ENCODE measurements at places on chromosomes 12 and 14. TPM values are rescaled to one million over a fixed set of nuclear protein-coding genes. Genes with fewer than 3 reads are reported as not detected.

GRCh38 chr12:45462506-45462905 lies 246.6 kb downstream of the ANO6 start:
- no peaks in the 10 kb centered on the region for H3K36me3 ChIP-seq
- peaks cover 6% of the 10 kb centered on the region for H3K4me1 ChIP-seq
- no peak for DNase-seq
- no peak overlapping the region for H3K4me3 ChIP-seq
- no peak overlapping the region for H3K27ac ChIP-seq

DNA sequence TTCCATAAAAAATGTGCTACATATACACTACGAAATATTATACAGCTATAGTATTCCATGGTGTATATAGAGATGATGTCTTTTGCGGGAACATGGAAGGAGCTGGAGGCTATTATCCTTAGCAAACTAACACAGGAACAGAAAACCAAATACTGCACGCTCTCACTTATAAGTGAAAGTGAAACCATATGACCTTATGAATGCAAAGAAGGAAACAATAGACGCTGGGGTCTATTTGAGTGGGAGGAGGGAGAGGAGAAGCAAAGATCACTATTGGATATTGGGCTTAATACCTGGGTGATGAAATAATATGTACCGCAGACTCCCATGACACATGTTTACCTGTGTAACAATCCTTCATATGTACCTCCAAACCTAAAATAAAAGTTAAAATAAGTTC lies 142.8 kb downstream of the LRFN5 start:
- DNase-seq, result no peak
- H3K4me3 ChIP-seq, result peak overlapping the region; percentile 52
- no peaks in the 10 kb centered on the region for H3K36me3 ChIP-seq

- H3K27ac ChIP-seq, result peak overlapping the region; percentile 75
- H3K4me3 ChIP-seq, result no peak overlapping the region
- H3K4me1 ChIP-seq, result peaks cover 39% of the 10 kb centered on the region
- H3K27me3 ChIP-seq, result no peaks in the 10 kb centered on the region
- DNase-seq, result no peak
Observed at GRCh38 chr12:14612250-14612649, 44.6 kb upstream of the PLBD1 start.

GRCh38 chr14:102505000-102505619 lies 4.5 kb downstream of the ANKRD9 start:
- no peak overlapping the region for H3K4me3 ChIP-seq
- peaks cover 83% of the 10 kb centered on the region for H3K4me1 ChIP-seq
- H3K36me3 ChIP-seq, result peaks cover 22% of the 10 kb centered on the region

- no peaks in the 10 kb centered on the region for H3K36me3 ChIP-seq
- peaks cover 73% of the 10 kb centered on the region for H3K4me1 ChIP-seq
- H3K4me3 ChIP-seq, result peak overlapping the region; percentile 94
- peak overlapping the region; percentile 90 for H3K27ac ChIP-seq
- no peaks in the 10 kb centered on the region for H3K27me3 ChIP-seq
Observed at GRCh38 chr14:103716091-103716801, 636 bp downstream of the ZFYVE21 start.

- no peak for DNase-seq
- H3K27ac ChIP-seq, result no peak overlapping the region
- no peaks in the 10 kb centered on the region for H3K36me3 ChIP-seq
- no peaks in the 10 kb centered on the region for H3K4me1 ChIP-seq
- H3K27me3 ChIP-seq, result no peaks in the 10 kb centered on the region
Observed at GRCh38 chr12:95837240-95838038, 21.3 kb upstream of the SNRPF start.

GRCh38 chr12:19018302-19018970 lies 111.1 kb upstream of the PLEKHA5 start:
- peaks cover 21% of the 10 kb centered on the region for H3K4me1 ChIP-seq
- H3K36me3 ChIP-seq, result no peaks in the 10 kb centered on the region
- H3K27me3 ChIP-seq, result no peaks in the 10 kb centered on the region
- no peak for DNase-seq
- H3K4me3 ChIP-seq, result no peak overlapping the region

GRCh38 chr12:110230655-110231054 lies 50.4 kb upstream of the ATP2A2 start:
- DNase-seq, result no peak
- H3K4me1 ChIP-seq, result peaks cover 69% of the 10 kb centered on the region
- no peaks in the 10 kb centered on the region for H3K27me3 ChIP-seq
- H3K4me3 ChIP-seq, result no peak overlapping the region
- H3K36me3 ChIP-seq, result no peaks in the 10 kb centered on the region

- H3K27me3 ChIP-seq, result no peaks in the 10 kb centered on the region
- H3K36me3 ChIP-seq, result no peaks in the 10 kb centered on the region
- no peak for DNase-seq
- no peaks in the 10 kb centered on the region for H3K4me1 ChIP-seq
- no peak overlapping the region for H3K4me3 ChIP-seq
Observed at GRCh38 chr14:77230914-77231313, 40.1 kb downstream of the NGB start.

DNA sequence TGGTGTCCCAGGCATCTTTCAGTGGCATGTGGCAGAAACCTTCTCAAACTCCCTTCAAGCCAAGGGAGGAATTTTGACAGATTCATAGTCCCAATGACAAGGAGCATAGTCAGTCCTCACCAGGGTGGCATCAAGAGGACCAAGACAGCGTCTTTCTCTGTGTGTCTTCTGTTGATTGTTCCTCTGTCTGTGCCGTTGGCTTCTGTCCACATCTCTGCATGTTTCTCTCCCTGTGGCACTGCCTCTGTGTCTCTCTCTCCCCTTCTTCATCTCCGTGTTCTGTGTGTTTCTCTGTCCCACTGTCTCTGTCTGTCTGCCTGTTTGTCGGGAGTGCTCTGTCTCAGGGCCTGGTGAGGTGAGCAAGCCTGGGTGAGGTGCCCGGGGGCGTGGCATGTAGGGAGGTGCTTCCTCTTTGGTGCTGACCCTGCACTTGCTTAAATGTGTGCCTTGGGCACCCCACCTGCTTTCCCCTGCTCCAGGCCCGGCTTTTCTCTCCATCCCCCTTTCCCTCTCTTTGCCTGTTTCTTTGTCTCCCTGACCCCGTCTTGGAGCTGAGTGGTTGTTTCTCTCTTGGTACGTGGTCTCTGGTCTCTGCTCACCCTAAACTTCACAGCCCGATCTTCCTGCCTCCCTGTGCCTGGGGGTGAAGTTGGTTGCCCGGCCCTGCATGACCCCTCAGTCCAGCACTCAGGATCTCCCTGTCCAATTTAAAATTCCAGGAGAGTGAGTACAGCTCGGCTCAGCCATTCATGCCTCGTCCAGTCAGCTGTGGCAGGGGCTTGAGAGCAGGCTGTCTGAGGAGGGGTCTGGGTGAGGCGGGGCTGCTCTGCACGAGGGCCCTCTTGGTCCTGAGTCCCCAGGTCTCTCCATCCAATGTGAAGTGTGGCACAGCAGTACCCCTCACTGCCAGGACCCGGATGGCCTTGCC lies 28.5 kb downstream of the JDP2 start:
- DNase-seq, result no peak
- H3K4me1 ChIP-seq, result peaks cover 100% of the 10 kb centered on the region
- no peaks in the 10 kb centered on the region for H3K27me3 ChIP-seq
- peak overlapping the region; percentile 85 for H3K27ac ChIP-seq

DNA sequence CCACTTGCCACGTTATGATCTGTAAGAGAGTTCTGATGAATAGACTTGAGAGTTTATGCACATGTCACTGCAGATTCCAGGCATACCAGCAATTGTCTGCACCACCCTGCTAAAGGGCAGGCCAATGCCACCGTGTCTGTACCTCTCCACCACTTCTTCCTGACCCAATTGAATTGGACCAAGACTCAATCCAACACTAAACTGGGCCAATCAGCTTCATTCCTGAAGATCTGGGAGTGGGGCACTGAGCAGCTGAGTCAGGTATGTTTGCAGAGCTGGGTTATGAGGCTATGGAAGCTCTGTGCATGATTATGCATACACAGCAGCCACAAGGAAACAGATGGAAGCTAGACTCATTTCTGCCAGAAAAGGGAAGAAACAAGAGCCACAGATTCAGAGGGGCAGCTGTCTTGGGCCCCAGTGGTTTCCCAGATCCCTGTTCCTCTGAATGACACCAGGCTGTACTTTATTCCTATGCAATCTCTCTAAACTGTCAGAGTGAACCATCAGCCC lies 28.0 kb downstream of the DAO start:
- H3K27ac ChIP-seq, result peak overlapping the region; percentile 9
- H3K36me3 ChIP-seq, result no peaks in the 10 kb centered on the region
- no peak for DNase-seq
- no peaks in the 10 kb centered on the region for H3K4me1 ChIP-seq

GRCh38 chr12:61397668-61398067 lies 862.5 kb upstream of the USP15 start:
- H3K4me1 ChIP-seq, result no peaks in the 10 kb centered on the region
- no peak overlapping the region for H3K27ac ChIP-seq
- H3K4me3 ChIP-seq, result no peak overlapping the region
- no peaks in the 10 kb centered on the region for H3K27me3 ChIP-seq

The FAM181A gene
- not detected for total RNA-seq

The ETNK1 gene
- 13.9 TPM for total RNA-seq

The GALNT16 gene
- total RNA-seq, result 70.5 TPM

The DNM1L gene
- total RNA-seq, result 59.6 TPM

The PROX2 gene
- total RNA-seq, result not detected

Measured in left ventricle myocardium inferior (tissue), 1 donor.